ENCODE measurements at places on chromosomes 2 and 18.

GRCh38 chr2:129056309-129056958, 737.8 kb upstream of the HS6ST1 start:
- DNase-seq = no peak

- no peak for DNase-seq
Observed at GRCh38 chr2:152646264-152646663, 71.0 kb downstream of the PRPF40A start.

GRCh38 chr2:138275881-138276280, 225.7 kb upstream of the SPOPL start:
- DNase-seq = no peak

GRCh38 chr18:11909591-11910026, 1.5 kb upstream of the MPPE1 start:
- no peak for DNase-seq

GRCh38 chr2:226984750-226985582, 149.1 kb downstream of the RHBDD1 start:
- DNase-seq = no peak

- no peak for DNase-seq
Observed at GRCh38 chr2:205746420-205746785, 64.1 kb downstream of the NRP2 start.

GRCh38 chr2:224126003-224126402, 86.9 kb upstream of the SERPINE2 start:
- DNase-seq = no peak

- DNase-seq = no peak
Observed at GRCh38 chr18:35444636-35445035, 53.1 kb downstream of the INO80C start.

- DNase-seq = no peak
Observed at GRCh38 chr2:86039963-86040655, 65.6 kb downstream of the POLR1A start.

GRCh38 chr2:101251844-101252407, 760 bp upstream of the CNOT11 start:
- no peak for DNase-seq

GRCh38 chr2:227388537-227389011, 825 bp upstream of the SCYGR1 start:
- DNase-seq = no peak

- no peak for DNase-seq
Observed at GRCh38 chr2:46767706-46768105, 147.9 kb downstream of the MCFD2 start.

DNA sequence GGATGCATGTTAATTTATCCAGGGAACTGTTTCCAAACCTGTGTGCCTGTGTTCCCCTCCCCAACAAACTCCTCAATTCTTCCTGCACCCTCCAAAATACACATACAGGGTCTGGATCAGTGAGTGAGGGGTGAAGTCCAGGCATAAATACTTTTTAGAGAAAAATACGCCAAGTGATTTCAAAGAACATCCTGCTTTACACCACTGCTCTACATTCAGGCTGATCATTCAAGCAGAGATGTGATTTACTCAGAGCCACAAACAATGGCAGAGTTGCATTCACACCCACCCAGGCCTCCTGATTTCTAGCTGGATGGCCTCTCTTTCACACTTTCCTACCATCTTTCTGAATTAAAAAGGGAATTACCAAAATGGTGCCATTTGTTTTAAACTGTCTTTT, 289.5 kb upstream of the SLC14A2 start:
- DNase-seq = no peak

- DNase-seq = no peak
Observed at GRCh38 chr2:43748333-43748732, 25.5 kb upstream of the DYNC2LI1 start.

GRCh38 chr2:195575879-195576401, 81.1 kb upstream of the SLC39A10 start:
- no peak for DNase-seq

GRCh38 chr18:67144329-67144728, 372.2 kb downstream of the DSEL start:
- no peak for DNase-seq

DNA sequence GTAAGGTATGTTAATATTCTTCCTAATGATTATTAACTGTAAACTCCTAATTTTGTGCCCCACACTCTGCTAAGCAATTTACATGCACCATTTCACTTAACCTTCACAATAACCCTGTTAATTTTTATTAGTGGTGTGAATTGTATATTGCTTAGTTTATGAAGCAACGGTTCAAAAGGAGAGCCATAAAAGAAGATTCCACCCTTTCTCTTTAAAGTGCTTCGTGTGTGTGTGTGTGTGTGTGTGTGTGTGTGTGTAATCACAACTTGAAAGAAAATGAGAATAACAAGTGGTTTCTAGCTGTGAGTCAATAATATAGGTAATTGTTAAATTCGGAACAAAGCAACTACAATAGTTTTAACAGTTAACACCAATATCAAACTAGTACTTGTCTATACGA, 60.6 kb downstream of the CCNT2 start:
- DNase-seq = no peak

- DNase-seq = no peak
Observed at GRCh38 chr2:106805716-106806115, 80.3 kb downstream of the ST6GAL2 start.

GRCh38 chr2:230267556-230267955, 42.0 kb downstream of the SP140 start:
- no peak for DNase-seq

DNA sequence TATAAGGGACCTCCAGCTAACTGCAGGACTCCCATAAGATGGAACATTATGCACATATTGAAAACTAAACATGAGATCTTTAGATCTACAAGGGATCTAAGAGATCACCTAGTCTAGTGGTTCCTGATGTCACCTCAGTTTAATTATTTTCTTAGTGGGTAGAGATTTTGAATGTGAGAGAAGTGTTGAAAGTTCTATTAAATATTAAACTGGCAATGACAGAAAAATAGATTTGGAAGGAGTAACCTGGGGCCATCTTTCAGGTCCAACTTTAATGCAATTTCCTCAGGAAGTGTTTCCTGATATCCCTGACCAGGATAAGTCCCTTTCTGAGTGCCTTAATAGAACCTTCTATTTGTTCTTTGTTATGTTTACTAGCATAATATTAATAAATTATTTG, 29.1 kb upstream of the CPS1 start:
- DNase-seq = no peak

- DNase-seq = no peak
Observed at GRCh38 chr2:70630761-70631160, 77.1 kb upstream of the TGFA start.

GRCh38 chr18:22057908-22058527, 111.4 kb upstream of the GATA6 start:
- DNase-seq = no peak

- DNase-seq = no peak
Observed at GRCh38 chr2:66539452-66539851, 104.5 kb downstream of the MEIS1 start.

DNA sequence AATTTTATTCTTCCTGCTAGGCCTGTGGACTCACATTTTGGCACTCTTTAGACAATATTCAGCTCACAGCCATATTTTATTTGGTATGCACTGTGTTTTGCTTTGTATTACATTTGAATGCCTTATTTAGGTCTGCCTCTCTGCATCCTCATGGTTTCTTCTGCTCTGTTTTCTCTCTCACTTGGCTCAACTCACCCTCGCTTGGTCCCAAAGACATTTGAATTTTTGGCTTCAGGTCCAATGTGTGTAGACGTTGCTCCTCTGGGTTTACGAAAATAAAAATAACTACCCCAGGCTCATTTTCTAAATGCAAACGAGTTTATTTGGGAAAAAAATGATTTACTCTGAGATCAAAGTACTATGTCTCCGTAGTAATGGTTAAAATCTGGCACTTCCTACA, 91.1 kb upstream of the REG3A start:
- DNase-seq = no peak

DNA sequence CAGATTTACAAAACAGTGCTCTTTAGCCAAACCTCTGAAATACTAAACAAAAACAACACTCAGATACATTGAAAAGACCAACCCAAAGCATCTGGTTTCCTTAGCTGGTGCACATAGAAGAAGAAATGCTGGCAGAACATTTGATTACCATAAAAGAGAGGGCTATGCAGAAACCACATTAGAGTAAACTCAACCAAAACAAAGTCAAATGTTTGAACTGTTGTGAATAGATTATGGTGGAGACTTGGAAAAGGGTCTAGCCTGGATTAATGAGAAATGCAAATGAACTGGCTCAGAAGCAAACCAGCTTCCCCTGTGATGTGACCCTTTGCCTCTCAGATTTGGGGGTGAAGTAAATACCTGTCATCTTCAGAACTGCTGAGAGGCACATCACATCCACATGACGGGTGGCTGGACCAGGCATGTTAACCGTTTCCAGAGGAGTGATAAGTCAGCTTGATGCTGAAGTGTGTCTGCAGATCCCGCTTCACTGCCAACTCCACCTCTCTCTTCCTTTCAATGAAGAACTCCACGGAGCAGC, 153.0 kb downstream of the NRP2 start:
- no peak for DNase-seq

DNA sequence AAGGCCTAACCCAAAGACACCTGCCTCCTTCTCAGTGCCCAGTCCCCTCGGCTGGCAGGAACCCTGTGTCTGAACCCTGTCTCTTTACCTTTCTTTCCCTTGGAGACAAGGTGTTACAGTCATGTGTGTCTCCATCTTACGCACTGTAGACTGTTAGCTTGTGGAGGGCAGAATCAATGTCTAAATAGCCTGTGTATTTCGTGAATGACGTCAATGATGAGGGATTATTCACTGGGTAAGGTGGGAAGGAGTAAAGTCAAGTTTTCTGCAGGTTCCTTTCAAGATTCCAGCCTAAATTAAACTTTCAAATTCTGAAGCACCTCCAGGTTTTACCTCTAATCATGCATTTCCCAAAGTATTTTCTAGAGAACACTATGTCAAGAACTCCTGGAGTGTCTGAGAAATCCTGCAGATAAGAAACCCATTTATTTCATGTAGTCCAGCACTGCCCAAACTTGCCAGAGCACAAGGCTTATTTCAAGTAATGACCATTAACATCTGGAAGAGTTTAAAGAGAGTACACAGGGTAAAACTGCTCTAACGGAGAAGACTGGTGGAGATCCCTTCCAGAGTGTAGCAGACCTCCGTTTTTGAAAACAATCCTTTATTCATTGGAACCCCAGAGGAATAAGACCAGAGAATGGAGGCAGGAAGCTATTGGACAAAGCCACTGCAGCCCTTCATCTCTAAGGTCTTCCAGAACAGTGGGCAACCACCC, 72.8 kb downstream of the KCNF1 start:
- no peak for DNase-seq

DNA sequence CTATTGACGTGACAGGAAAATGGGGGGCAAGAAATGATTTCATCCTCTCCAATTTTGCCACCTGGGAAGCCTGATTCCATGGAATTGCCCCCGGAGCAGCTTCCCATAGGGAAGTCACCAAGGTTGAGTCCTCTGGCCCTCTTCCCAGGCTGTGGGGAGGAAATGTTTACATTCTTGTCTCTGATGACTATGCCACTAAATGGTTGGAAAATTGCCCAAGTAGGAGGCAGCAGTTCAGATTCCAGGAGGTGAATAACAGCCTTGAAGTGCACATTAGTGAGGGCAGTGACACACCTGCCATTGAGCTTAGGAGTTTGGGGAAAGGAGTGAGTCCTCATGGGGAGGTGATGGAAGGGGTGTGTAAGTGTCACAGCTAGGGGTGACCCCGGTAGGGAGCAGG, 449.2 kb upstream of the DCC start:
- no peak for DNase-seq

DNA sequence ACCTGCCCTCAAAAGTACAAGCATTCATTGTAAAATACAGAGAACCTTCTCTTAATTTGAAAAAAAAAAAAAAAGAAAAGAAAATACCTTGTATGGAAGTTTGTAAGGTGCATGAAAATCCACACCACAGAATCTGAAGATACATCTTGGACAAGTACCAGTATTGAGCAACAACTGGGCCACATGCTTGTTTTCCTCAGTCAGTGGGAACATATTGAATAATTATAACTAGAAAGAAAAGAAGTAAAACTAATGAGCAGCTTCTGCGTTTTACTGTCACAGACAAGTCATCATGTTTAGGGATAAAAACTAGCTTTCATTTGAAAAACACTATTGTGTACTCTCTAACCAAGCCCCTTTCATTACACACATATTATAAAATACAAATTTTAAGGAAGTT, 5.8 kb upstream of the PEX13 start:
- no peak for DNase-seq

- no peak for DNase-seq
Observed at GRCh38 chr2:28055325-28055970, 164.9 kb downstream of the BABAM2 start.

GRCh38 chr2:127721978-127722355, 20.7 kb downstream of the SFT2D3 start:
- DNase-seq = no peak

- no peak for DNase-seq
Observed at GRCh38 chr2:201072201-201072530, 365 bp downstream of the NDUFB3 start.

- DNase-seq = no peak
Observed at GRCh38 chr18:841647-842370, 29.8 kb upstream of the YES1 start.

GRCh38 chr18:74196220-74197119, 48.1 kb downstream of the TIMM21 start:
- peak; percentile 35 for DNase-seq

DNA sequence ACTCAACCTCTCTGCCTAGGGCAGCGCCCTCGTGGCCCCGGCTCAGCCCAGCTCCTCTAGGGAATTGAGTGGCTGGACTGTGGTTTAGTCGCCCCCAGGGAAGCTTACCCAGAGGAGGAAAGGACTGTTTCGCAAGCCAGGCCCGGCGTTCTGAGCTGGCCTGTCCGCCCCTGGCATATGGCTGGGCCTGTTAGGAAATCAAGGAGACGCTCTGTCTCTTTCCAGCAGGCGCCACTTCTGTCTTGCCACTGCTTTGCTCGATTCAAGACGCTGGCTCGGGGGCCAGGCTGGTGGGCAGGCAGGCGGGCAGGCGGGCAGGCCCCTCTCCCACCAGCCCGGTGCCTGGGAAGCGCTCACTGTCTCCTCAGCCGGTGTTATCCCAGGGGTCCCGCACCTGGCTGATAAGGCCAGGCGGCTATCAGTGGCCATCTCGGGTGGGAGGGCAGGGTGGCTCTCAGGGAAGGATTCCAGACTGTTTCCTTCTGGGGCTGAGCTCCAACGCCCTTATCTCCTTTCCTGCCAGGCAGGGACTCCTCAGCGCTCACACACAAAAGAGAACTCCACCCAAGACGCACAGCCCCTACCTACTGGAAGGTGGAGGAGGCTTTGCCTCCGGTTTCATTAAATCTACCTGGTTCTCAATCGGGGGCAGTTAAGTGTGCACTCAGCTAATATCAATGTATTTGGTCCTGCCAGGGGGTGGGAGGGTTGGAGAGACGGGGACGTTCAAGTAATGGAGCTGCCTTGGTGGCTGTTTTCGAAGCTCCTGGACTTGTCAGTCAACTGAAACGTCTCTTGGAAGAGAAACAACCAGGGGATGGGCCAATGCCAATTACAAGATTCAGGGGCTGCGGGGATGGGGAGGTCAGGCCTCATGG, 109.1 kb downstream of the SMAD7 start:
- no peak for DNase-seq

GRCh38 chr2:64454386-64455332, 697 bp downstream of the LGALSL start:
- no peak for DNase-seq

Data from stimulated activated CD8-positive, alpha-beta memory T cell treated with anti-CD3 and anti-CD28 coated beads, Interleukin-4, amount 100 ng/mL, for 1 hour (primary cell).